Activated T-cell treated with anti-CD3 and anti-CD28 coated beads for 4 hours (primary cell): ENCODE measurements at places on chromosomes 3 and 15.

DNA sequence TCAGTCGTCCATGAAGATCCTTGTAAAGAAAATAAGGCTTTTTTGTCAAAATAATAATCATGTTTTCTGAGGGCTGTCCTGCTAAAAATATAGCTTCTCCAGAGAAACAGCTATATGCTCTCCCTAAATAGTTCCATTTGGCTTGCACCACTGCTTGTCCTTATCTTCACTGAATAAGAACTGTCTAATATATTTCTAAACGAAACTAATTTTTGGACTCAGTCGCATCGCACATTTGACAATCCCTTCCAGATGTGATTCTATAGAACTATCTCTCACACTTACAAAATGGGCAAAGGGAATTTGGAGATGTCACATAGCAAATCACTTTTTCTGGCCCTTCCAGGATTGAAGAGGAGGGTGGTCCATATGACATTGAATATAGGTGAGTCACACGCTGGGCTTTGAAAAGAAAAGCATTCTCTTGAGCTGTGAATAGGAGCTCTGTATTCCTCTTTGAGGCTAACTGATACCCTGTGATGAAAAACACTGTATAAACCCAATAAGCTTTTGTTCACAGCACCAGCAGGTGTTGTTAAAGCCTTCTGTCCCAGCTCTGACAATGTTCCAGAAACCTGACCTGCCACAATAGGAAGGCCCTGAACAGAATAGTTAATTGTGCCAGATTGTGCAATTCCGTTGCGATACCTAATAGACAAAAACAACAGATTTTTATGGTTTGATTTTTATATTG lies 1144.2 kb downstream of the ROBO2 start:
- no peak for DNase-seq

DNA sequence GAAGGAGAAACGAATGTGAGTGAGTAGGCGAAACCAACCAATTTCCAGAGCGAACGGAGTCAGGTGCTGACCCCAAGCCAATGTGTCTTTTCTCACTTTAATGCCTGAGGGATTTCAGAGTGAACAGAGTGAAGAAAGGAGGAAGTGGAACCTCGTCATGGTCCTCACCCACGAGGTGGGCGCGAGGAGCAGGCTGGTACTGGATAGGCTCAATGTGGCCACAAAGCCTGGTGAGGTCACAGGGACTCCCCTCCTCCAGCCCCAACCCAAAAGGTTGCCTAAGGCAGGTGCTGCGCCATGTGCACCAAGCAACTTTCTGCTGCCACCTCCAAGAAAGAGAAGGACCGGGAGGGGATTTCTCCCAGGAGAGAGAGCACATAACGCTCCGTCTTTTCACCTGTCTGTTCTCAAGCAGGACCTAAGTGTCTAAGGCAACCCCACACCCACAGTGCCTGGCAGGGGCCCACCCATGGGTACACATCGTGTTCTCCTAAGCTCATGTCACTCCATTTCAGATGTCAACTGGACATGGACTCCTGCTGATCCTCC lies 3.8 kb downstream of the NRROS start:
- no peak for DNase-seq

- DNase-seq: no peak
These were observed 80.1 kb downstream of the CCNL1 start for GRCh38 chr3:157079676-157080369.

- no peak for DNase-seq
These were observed 44.2 kb upstream of the DCBLD2 start for GRCh38 chr3:98945666-98946065.

GRCh38 chr3:35200056-35200455 lies 439.3 kb upstream of the ARPP21 start:
- no peak for DNase-seq

- no peak for DNase-seq
These were observed 134.0 kb upstream of the IL12A start for GRCh38 chr3:159854500-159855124.

DNA sequence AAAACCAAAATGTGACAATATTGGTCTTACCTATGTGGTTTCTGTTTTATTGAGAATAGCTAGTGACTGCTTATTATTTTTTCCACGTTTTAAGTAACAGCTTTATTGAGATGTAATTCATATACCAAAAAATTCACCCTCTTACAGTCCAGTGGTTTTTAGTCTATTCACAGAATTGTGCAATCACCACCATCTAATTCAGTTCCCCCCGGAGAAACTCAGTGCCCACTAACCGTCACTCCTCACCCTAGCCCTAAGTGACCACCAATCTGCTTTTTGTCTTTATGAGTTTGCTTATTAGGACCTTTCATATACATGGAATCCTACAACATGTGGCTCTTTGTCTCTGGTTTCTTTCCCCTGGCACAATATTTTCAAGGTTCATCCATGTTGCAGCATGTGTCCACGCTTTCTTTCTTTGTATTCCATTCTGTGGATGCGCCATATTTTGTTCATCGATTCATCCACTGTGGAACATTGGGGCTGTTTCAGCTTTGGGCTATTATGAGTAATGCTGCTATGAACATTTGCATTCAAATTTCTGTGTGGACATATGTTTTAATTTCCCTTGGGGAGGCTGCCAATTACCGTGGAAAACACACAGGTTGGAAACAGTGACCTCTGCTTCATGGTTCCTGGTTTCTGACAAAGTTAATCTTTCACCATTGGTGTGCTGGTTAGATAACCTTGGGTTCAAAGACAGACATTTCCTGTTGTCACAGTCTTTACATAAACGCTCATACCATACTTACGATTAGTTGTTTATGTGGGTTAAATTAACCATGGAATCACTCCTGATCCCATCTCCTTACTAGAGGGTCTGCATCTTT lies 3.2 kb upstream of the BCL2L10 start:
- no peak for DNase-seq

DNA sequence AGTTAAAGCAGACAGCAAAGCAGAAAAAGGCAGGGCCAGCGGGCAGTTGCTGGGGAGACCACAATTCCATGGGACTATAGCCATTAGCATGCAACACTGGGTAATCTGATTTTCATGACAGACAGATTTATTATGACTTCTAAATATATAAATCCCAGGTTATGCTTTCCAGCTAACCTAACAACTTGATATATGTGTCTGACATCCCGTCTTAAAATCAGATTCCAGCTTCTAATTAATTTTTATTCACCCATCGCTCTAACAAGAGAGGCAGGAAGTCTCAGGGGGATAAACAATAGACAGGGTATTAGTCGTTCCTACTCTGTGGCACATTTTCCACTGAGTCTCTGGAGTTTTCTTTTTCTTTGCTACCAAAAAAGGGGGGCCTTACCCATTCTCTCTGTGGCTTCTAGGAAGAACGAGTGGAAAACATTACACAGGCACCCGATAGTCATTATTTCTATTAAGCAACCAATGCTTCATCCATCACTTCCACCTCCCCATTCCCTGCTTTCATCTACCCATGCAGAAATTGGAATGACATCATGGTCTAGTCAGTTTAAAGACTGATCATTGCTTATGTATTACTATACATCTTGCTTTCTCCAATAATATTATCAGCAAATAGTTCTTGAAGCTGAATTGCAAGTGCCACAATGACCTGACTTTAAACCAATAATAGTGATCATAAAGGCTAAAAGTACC lies 173.1 kb downstream of the FHIT start:
- no peak for DNase-seq

GRCh38 chr15:91284758-91285466 lies 184.9 kb downstream of the SV2B start:
- DNase-seq: no peak

- no peak for DNase-seq
These were observed 723.5 kb upstream of the SGO1 start for GRCh38 chr3:20909511-20909910.

DNA sequence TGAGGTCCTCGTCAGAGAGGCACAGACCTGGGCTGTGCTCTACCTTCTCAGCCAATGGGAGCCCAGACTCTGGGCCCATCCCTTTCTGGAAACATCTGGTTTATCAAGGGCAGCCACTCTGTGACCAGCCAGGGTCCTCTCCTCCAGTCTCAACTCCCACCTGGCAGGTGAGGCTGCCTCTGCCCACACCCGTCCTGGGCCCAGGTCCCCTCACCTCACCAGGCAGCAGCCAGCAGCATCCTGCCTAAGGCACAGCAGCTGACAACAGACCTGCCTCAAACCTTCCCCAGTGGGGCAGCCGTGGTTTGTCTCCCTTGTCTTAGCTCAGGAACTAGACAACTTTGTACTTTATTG lies 8.7 kb upstream of the VIPR1 start:
- DNase-seq: no peak

- no peak for DNase-seq
These were observed 8.6 kb downstream of the GLT8D1 start for GRCh38 chr3:52696830-52697631.

DNA sequence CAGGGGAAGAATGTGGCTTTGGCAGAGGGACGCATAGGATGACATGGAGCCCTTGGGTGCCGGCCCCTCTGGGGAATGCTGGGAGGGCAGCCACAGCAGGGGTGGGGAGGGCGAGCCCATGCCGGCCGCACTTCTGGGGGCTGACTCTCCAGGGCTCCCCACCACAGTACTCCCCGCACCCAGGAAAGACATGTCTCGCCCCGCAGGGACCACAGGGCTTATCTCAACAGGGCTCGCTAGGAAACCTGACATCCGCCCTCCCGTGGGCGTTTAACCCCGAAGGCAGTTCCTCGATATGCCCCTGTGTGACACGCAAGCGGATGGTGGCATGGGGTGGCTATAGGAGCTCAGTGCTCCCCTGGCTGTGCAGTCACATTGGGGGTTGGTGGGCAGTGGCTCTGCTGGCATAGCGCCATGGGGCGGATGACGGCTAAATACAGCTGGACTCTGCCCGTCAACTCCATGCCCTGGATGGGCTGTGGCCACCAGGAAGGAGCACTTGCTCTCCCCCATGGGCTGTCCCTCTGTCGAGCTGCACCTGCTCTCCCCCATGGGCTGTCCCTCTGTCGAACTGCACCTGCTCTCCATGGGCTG lies 141.4 kb downstream of the ADAMTS17 start:
- no peak for DNase-seq

GRCh38 chr3:129795186-129796010 lies 98.1 kb downstream of the TMCC1 start:
- DNase-seq: no peak

- no peak for DNase-seq
These were observed 31.1 kb upstream of the SV2B start for GRCh38 chr15:91068966-91069365.

- DNase-seq: no peak
These were observed 57.7 kb upstream of the CTSH start for GRCh38 chr15:79002581-79002980.

DNA sequence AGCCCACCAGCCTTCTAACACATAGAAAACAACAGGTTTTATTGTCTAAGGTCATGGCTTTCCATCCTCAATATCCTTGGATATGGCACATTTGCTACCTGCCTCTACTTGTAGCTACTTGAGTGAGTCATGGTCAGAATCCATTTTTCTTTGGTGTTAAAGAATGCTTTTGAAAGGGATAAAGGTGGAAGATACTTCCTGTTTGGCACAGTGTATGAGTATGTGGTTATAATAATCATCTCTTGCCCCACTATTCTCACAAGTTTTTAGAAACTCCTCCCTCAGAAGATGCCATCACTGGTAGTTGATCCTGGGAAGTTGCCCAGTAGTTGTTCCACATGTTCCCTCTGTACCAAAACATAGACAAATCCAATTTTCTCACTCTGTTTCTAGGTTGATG lies 508.6 kb upstream of the IL12A start:
- no peak for DNase-seq

- no peak for DNase-seq
These were observed 1.9 kb downstream of the MB21D2 start for GRCh38 chr3:192915722-192916121.

DNA sequence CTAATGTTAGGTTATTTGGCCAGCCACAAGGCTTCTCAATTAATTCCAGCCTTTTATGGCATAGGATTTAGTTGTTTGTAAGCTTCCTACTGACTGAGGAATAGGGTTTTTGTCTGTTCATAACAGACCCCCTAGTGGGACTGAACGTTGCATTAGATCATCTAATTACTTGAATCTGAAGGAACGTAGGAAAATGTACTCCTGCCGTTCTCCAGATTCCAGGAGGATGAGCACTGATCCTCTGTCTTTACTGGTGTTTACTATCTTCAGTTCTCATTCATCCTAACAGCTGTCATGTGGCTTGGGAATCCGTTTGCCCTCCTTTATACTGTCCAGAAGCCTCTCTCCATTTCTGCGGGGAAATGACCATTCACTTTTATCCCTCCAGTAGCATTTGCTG lies 52.7 kb downstream of the RAD54L2 start:
- no peak for DNase-seq

DNA sequence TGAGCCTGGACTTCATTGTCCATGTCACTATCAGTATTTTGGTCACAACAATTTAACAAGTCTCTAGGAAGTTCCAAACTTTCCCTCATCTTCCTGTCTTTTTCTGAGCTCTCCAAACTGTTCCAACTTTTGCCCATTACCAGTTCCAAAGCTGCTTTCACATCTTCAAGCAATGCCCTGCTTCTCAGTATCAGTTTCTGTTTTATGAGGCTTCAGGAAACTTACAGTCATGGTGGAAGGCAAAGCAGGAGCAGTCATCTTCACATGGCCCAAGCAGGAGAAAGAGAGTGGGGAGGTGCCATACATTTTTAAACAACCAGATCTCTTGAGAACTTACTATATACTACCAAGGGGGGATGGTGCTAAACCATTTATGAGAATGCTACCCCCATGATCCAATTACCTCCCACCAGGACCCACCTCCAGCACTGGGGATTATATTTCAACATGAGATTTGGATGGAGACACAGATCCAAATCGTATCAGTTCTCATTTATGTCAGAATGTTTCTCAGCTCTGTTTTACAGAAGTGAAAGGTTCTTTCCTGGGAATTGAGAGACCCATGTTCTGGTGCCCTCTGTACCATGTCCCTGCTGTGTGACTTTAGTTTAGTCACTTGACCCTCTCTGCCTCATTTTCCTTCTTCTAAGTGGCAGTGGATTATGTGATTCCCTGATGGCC lies 169.7 kb downstream of the PLCL2 start:
- no peak for DNase-seq

- DNase-seq: no peak
These were observed 57.5 kb downstream of the MFSD1 start for GRCh38 chr3:158859362-158859761.

GRCh38 chr15:27798807-27799206 lies 300.3 kb downstream of the OCA2 start:
- no peak for DNase-seq

GRCh38 chr15:51155891-51156290 lies 61.2 kb upstream of the TNFAIP8L3 start:
- no peak for DNase-seq

- no peak for DNase-seq
These were observed 44.6 kb upstream of the ARPP21 start for GRCh38 chr3:35594739-35595138.

DNA sequence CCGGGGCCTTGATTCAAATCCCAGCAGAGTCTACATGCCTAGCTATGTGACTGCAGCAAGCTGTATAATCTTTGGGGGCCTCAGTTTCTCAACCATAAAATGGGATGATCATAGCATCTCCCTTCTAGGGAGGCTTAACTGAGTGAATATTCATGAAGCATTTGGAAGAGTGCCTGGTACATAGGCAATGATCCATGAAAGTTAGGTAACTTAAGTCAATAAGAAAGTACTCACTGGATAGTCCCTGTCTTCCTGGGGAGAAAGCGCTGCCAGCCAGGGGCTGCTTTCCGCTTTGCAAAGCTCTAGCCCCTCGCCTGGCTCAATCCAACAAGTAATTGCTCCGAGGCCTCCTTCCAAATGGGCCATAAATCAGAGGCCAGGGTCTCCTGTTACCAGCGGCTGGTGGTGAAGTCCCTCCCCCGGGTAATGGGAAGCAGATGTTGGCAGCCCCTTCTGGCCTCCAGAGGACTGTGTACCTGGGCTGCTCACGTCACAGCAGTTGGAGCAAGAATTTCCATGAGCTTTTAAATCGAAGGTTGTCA lies 521.9 kb upstream of the PROK2 start:
- no peak for DNase-seq

- no peak for DNase-seq
These were observed 777 bp downstream of the CIB1 start for GRCh38 chr15:90232941-90233386.
